ENCODE measurements at places on chromosomes 16 and 17.

GRCh38 chr17:17414341-17414805 lies 62.4 kb upstream of the MED9 start:
- no peak for DNase-seq

- DNase-seq: no peak
These were observed 88.5 kb downstream of the HELZ start for GRCh38 chr17:67156269-67157199.

- DNase-seq: no peak
These were observed 39.4 kb downstream of the AP1G1 start for GRCh38 chr16:71769222-71769621.

GRCh38 chr17:48997103-48997826 lies at the start of gene IGF2BP1:
Gene IGF2BP1 (plus strand): TSS chr17:48997385. CDS start chr17:48997746, 361 bp downstream.
- DNase-seq: no peak

- DNase-seq: no peak
These were observed 84.8 kb downstream of the RBFOX3 start for GRCh38 chr17:79525793-79526677.

DNA sequence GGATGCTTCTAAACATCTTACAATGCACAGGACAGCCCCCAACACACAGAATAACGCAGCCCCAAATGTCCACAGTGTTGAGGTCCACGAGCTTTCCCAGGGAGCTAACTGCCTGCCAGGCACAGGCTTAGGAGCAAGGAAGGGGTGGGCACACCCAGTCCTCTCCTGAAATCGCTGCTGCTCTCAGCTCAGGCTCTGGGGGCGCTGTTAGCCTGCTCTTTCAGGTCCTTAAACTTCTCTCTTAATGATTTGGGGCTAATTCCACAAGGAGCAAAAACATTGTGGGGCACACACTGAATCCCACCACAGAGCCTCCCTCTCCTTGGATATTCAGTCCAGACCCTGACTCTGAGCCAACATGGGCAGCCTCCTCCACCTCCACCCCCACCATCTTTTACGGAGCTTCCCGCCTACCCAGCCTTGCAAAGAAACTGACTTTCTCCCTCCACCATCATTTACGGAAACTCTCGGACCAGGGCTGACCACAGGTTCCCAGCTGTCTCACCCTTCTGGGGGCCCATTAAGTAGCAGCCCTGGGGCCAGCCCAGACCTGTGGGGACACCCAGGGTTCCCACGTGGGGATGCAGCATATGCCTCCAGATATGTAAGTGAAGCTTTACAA lies 1.1 kb downstream of the CD300H start:
- DNase-seq: peak; percentile 63

GRCh38 chr16:49179714-49180330 lies 101.8 kb downstream of the CBLN1 start:
- DNase-seq: no peak

- no peak for DNase-seq
These were observed 669.3 kb downstream of the WWOX start for GRCh38 chr16:78768718-78769117.

DNA sequence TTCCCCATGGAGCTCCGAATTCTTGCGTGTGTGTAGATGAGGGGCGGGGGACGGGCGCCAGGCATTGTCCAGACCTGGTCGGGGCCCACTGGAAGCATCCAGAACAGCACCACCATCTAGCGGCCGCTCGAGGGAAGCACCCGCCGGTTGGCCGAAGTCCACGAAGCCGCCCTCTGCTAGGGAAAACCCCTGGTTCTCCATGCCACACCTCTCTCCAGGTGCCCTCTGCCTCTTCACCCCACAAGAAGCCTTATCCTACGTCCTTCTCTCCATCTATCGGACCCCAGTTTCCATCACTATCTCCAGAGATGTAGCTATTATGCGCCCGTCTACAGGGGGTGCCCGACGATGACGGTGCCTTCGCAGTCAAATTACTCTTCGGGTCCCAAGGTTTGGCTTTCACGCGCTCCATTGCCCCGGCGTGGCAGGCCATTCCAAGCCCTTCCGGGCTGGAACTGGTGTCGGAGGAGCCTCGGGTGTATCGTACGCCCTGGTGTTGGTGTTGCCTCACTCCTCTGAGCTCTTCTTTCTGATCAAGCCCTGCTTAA lies 617 bp upstream of the SENP3 start:
- peak; percentile 88 for DNase-seq

GRCh38 chr17:69357701-69358100 lies 30.8 kb upstream of the ABCA5 start:
- no peak for DNase-seq

- peak; percentile 86 for DNase-seq
These were observed at the start of gene SLFN13 for GRCh38 chr17:35448214-35448898. Gene SLFN13 (minus strand): TSS chr17:35448766. CDS start chr17:35445680, 3,086 bp downstream.

GRCh38 chr17:6525141-6525540 lies 31.2 kb downstream of the PITPNM3 start:
- no peak for DNase-seq

- DNase-seq: peak; percentile 28
These were observed 3.4 kb upstream of the LLGL2 start for GRCh38 chr17:75521951-75522727.

Data from inflammatory macrophage (primary cell).